ENCODE measurements at places on chromosomes 5 and 9.

GRCh38 chr5:161256957-161257356 lies 289.6 kb downstream of the GABRB2 start:
- no peak for DNase-seq

GRCh38 chr5:169511708-169512107 lies 71.9 kb upstream of the SPDL1 start:
- no peak for DNase-seq

DNA sequence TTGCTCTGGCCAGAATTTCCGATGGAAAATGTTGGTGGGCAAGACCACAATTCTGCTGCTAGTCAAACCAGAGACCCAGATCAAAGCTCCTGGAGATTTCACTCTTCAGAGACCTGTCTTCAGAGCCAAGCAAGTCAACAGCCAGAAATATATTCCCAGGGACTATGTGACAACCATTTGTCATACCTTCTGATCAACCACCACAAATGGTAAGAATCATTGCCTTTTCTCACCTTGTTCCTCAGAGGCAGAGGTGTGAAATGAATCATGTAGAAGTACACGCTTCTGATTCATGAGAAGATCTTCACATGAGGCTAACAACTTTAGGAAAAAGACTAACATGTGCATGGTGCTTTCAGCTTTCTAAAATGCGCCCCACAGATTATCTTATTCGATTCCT lies 53.5 kb downstream of the SUSD1 start:
- no peak for DNase-seq

- DNase-seq: peak; percentile 39
Observed at GRCh38 chr9:109098171-109098959, 21.4 kb downstream of the TMEM245 start.

- DNase-seq: no peak
Observed at GRCh38 chr5:6875376-6875775, 162.1 kb downstream of the TENT4A start.

DNA sequence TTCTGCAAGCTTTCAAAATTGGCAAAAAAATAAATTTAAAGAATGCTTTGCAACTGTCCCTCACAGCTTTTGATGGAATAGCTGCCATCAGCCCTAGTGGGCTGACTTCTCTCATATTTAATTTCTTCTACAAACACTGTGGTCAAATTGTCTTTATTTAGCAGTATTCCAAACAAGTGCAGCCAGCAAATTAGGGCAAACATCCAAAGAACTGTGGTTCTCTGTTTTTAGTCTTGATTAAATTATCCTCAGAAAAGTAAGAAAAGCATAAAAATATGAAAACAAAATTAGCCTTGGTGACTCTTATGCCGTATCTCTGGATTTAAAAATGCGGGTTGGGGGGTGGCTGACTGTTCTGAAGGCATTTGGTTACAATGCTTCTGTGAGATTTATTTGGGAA lies 95.8 kb upstream of the RETREG1 start:
- no peak for DNase-seq

GRCh38 chr5:123170816-123171215 lies 81.8 kb downstream of the PRDM6 start:
- no peak for DNase-seq

DNA sequence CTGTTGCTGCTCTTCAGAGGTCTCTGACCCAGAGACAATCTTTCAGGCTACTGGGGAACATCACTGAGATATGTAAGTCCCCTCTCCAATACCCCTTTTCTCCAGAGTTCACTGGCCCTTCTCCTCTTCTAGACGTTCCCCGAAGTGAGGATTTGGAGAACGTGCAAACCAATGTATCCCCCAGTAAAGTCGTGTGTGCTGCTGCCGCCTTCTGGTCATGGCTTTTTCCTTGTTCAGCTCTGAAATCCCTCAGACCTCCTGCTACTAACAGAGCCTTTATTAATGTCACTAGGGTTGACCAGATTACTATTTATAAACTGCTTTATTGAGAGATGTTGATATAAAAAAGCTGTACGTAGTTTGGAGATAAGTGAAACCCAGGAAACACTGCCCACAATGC lies 1028.6 kb downstream of the CDH9 start:
- no peak for DNase-seq

GRCh38 chr9:87387351-87388011 lies 110.2 kb upstream of the DAPK1 start:
- no peak for DNase-seq

DNA sequence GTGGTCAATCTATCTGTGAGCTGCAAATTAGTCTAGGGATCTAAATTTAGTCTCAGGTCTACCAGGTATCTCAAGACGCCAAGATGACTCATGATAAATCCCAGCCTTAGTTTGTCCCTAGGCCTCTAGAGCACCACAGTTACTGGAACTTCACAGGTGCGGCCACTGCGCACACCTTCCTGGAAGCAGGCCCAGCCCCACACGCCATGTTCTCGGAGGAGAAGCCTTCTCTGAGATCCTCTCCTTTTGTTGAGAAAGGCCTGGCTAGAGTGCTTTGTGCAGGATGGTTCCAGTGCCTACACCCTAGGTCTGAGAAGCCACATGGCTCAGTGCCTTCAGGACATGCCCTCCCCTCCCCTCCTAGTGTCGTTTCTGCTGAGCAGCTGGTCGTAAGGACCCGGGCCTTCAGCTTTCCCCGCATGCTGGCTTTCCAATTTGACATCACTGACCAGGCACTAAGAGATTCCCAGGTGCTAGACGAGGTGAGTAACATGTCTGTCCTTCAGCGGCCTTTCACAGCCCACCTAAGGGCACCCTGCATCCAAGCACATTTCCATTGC lies 51.9 kb downstream of the IPPK start:
- DNase-seq: no peak

- no peak for DNase-seq
Observed at GRCh38 chr9:91663858-91664257, 240.2 kb upstream of the NFIL3 start.

DNA sequence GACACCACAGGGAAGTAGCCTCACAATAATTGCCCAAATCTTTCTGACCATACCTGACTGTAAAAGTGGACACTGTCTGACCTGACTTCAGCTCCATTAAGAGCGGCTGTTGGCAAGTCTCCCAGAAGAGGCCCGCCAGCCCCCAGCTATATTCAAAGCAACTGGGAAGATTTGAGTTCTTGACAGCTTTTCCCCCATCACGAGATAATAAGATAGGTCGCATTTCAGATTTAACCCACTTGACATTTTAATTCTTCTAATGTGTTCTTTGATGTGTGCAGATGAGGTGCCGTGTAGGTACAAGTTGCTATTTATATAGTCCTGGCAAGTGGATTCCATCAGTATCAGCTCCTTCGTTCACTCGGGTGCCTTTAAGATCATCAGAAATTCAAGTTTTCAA lies 345.7 kb downstream of the DRD1 start:
- DNase-seq: no peak

DNA sequence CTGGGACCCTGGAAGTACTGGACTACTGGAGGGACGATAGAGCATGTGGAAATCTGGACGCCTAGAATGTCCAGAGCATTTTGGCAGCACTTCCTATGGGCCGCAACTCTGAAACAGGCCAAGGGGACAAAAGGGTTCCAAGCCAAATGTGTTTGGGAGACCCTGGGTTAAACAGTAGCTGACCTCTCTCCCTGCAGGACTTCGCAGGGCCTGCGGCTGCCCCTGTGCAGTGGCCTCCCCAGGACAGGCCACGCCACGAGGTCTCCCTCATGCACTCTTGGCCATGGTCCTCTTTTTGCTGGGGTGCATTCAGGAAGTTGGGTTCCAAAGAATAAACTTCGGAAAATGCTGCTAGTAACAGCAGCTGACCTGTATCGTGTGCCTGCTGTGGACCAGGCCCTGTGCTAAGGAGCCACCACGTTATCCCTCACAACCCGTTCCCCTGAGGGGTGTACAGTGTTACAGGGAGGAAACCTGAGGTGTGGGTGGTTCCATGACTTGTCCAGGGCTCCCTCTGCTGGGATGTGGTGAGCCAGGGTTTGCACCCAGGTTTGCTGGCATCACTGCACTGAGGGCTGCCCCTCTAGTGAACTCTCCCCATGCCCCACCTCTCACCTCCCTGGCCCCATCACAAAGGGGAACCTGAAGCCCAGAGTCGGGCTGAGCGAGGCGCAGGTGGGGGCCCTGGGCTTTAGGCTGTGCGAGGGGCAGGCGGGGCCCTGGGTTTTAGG lies 79.4 kb downstream of the AMBP start:
- DNase-seq: no peak

DNA sequence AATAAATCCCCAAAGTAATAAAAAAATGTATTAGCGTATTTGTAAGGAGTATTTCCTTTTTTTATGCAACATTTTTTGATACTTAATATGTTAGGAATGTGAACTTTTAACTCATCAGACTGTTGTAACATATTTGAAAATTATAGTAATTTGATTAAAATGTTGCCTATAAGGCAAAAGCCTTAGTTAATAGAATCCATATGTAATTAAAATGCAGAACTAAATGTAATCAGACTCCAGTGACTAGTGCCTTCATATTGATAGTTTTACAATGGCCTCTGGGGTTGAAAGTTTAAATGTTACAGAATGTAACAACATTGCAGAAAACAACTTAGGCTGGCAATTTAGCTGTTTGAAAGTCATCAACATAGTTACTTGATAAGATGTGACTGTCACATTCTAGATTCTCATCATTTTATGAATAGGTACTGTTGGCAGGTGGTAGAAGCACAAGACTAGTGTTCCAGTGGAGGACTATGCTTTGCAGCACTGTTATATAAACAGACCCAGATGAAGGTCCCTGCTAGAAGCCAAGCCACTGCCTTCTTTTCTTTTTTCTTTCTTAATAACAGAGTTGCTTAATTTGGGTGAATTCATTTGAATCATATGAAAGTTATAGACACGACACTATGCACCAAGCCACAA lies 382.9 kb downstream of the CCDC171 start:
- DNase-seq: no peak

DNA sequence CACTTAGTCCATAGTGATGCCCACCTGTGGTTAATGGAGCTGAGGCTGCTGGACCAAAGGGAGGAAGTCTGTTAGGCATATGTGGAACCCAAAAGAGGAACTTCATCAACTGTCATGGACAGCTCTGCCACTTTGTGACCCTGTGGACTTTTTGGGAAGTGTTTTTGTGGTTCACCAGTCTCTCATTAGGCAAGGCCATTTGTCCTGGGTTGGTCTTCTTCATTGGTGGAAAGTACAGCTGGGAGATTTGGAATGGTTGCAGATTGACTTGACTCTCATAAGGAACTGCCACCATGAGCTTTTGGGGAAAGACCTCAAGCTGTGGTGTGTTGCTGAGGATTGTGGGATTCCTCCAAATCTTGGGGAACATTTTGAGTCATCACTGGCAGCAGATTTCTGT lies 31.9 kb upstream of the IL12B start:
- DNase-seq: no peak

Data from NCI-H2171 (cell line).